ENCODE measurements at places on chromosomes 11 and 22.
A peak's percentile ranks its signal among the peaks of the same experiment; 100 is the strongest.

- DNase-seq: no peak
Measured at GRCh38 chr11:99795999-99796398, 775.2 kb downstream of the CNTN5 start.

- no peak for DNase-seq
Measured at GRCh38 chr11:83982825-83983224, 696.7 kb upstream of the CCDC90B start.

- DNase-seq: peak; percentile 35
Measured at GRCh38 chr11:77361184-77361583, 59.7 kb upstream of the GDPD4 start.

GRCh38 chr11:81444297-81444696 lies 1289.4 kb downstream of the FAM181B start:
- DNase-seq: no peak

GRCh38 chr11:124085997-124086846 lies 29.0 kb upstream of the VWA5A start:
- DNase-seq: no peak
